Vagina (tissue), 2 donors: ENCODE measurements at places on chromosomes 1 and 21.

DNA sequence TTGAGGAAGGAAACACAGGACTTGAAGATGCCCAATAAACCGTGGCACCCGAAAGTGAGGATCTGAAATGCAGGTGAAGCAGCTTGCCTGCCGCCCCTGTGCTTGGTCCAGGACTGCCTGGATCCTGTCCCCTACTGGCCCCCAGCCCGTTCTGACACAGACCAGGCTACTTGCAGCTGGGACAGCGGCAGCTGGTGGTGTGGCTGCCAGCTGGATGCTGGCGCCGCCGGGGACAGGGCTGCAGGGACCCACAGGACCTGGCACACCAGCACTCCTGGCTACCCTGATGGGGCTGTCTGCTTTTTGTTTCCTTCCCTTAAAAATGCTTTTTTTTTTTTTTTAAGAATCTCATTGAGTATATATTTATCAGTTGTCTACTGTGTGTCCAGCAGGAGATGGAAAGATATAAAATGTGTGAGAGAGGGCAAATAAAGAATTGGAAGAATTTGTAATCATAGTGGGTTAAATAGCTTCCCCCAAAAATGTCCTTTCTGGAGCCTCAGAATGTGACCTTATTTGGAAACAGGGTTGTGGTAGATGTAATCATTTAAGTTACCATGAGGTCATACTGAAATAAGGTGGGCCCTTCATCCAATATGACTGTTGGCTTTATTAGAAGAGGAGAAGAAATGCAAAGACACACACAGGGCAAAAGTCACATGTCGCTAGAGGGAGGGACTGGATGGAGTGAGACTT is 165.6 kb downstream of the DSCAM start:
- DNase-seq: no peak

DNA sequence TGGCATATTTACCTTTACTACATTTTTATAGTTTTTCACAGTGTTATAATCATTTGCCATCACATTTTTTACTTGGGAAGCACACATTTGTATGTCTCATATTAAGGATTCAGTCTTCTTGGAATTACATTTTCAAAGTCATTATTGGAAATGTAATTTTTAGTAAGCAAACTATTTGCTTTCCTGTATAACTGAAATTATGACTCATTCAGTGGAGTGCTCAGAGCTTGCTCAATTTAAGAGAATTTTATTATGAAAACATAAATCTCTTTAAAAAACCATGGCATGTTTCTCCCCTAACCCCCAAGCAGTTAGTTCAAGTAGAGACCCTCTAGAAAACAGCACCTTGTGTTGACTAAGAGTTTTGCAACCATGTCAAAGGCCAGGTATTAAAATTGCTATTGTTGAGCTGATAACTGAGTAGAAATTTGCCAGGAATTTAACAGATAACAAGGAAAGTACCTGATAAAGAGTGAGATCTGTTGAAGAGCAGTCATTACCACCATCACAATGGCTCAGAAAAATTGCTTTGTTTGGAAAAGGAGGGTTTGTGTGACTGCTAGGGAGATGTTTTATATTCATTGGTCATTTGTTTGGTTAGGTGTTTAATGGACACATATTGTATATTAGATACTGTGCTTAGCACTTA is 105.9 kb downstream of the KCNK2 start:
- no peak for DNase-seq

- no peak for DNase-seq
Observed at GRCh38 chr1:232421143-232421796, 208.7 kb downstream of the SIPA1L2 start.

DNA sequence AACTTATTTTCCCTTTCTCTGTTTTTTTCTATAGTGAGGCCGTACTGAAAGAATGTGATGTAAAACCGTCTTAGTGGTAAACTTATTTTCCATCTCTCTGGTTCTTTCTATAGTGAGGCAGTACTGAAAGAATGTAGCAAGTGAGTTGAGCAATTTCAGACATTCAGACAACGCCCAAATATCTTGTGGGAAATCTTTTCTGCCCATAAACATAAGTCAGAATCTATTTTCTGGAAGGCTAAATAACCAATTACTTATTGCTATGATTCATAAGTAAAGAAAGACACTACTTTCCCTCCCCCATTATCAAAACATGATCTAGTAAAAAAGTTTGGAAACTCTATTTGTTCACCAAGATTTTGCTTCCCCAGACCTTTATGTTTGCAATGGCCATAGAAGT is 18.8 kb upstream of the SCCPDH start:
- no peak for DNase-seq

DNA sequence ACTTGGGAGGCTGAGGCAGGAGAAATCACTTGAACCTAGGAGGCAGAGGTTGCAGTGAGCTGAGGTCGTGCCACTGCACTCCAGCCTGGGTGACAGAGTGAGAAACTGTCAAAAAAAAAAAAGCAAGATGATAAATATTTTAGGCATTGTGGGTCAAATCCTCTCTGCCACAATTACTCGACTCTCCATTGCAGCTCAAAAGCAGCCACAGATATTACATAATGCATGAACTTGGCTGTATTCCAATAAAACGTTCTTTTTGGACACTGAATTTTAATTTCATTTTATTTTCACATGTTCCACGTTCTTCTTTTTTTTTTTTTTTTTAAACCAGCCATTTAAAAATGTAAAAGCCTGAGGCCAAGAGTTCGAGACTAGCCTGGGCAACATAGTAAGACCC is 69.4 kb downstream of the TCP10L start:
- no peak for DNase-seq

DNA sequence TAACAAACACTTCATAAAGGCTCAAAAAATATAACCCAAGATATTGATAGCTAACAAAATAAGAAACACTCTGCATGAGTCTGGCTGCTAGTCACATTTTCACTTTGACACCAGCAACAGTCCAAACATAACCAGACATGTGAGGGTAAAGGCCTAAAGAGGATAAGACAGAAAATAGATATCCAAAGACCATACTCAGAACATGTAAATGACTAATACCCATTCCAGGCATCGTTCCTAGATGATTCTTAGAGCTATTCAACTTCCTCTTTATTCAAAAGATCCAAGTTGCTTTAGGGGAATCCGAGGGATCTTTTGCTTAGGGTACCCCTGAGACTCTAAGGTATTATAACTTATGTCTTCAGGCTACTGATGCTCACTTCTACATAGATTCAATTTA is 5.1 kb downstream of the COL24A1 start:
- DNase-seq: no peak

DNA sequence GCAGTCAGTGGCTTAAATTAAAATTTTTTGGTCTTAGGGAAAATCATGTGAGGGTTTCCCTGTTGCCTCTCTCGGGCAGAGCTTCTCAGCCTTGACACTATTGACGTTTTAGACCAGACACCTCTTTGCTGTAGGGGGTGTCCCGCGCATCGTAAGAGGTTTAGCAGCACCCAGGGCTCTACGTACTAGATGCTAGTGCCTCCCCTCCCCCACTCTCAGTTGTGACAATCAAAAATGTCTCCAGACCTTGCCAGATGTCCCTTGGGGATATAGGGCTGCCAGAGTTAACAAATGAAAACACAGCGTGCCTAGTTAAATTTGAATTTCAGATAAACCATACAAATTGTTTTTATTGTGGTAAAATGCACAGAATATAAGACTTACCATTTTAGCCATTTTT is 293.3 kb downstream of the DISC1 start:
- DNase-seq: no peak

- no peak for DNase-seq
Observed at GRCh38 chr1:88883156-88883555, 8.2 kb downstream of the GTF2B start.

DNA sequence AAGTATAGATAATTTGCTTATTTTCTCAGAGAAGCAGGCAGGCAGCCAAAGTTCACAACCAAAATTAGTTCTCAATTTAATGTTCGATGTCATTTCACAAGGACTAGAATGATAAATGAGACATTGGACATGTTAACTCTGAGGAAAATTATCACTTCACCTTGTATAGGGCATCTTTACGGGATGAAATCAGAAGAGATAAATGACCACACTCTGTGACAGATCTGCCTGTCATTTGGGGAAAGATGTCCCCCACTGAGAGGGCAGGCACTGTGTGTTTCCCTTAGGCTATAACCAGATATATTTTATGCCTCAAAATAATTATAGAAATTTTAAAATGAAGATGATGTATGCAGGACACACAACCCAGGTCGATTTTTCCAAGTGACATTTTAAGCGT is 642.9 kb downstream of the BRINP3 start:
- DNase-seq: no peak

DNA sequence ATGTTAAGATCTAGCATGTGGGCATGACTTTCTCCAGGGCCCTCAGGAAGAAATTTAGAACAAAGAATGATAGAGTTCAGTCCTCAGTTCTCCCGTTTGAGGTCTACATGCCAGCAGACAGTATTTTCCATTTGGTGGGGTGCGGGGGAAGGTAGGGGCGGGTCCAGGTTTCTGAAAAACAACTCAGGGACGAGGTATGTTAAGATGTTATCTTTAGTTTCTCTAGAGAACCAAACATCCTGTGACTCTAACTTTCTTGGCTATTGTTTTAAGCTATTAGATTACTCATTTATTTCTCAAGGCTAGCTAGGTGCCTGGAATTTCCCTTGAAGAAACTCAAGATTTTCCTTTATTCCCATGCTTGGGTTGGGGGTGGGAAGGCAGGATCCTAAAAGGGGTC is 42.3 kb upstream of the SYT14 start:
- DNase-seq: no peak

GRCh38 chr1:119209596-119210295 is 69.3 kb upstream of the WARS2 start:
- DNase-seq: no peak

DNA sequence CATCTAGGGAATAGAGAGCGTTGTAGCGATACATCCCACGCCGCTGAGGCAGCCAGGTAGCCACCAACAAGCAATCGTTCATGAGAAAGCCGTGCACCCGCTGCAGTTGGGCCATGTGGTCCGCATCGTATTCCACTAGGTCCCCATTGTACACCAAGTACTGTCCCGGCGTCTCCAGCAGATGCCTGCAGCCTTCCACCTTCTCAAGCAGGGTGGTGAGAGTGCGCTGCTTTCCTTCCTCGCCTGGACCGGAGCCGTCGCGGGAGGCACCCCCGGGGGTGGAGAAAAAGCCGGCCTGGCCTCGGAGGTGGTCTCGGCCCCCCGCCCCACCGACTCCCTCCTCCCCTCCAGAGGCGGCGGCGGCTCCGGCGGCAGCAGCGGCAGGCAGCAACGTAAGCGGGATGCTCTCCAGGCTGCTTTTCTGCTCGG is 595 bp downstream of the EXOC8 start:
- DNase-seq: no peak

GRCh38 chr1:34924759-34925555 is 4.5 kb downstream of the DLGAP3 start:
- DNase-seq: peak; percentile 65

GRCh38 chr1:184164536-184164935 is 113.0 kb downstream of the TSEN15 start:
- no peak for DNase-seq

DNA sequence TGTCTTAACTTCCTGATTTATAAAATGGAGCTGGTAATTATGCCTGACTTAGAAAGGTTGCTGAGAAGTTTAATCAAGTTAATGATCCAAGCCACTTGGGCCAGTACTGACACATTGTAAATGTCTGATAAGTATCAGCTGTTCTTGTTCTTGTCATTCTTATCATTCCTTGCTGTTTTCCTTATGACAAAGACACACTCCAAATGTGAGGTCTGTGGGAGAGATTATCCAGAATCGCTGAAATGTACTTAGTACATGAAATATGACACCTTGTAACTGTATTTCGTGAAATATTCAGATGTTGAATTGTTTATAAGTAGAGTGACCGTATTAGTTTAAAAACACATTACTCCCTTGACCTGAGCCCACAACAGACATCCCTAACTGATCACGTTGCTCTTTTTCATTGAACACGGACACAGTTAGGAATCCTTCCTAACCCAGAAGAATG is 6.1 kb downstream of the AADACL4 start:
- no peak for DNase-seq

DNA sequence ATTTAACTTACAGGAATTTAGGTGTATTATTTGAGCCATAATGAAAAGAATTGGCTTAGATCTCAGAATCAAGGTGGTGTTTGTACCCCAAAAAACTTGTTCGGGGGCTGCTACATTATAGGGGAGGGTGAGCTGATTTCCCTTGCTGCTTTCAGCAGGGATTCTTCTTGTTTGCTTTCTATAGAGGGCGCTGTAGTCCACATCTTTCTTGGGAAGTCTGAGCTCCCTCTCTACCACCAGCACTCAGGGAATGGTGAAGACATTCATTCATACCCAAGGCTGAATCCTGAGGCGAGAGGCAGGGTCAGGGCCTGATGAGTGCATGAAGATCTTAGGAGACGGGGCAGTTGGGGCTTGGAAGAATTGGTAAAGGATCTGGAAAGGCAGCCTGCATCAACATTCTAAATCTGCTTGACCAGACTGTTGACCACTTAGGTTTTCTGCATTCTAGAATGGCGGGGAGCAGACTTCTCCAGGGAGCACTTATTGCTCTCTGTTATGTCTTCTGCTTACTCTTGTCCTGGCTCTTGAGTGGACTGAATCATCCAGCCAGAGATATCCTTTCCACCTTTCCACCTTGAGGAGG is 18.9 kb downstream of the SPATA46 start:
- DNase-seq: no peak

- no peak for DNase-seq
Observed at GRCh38 chr1:82788660-82789059, 987.9 kb downstream of the ADGRL2 start.

DNA sequence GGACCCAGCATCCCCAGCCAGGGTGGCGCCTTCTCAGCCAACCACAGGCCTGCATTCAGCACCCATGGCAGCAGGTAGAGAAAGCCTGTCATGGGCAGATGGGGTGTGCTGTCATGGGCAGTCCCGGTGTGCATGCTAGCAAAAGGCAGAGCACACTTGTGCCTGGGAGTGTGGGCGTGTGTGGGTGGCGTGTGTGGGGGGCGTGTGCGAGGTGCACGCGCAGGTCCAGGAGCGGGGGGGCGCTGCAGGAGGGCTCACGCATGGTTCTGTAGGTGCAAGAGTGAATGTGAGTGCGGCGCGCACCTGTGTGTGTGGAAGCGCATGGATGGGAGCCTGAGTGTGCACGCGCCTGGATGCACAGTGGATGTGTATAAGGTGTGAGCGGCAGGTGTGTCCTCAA is 137.2 kb downstream of the CASZ1 start:
- no peak for DNase-seq

- no peak for DNase-seq
Observed at GRCh38 chr1:41394959-41395956, 34.0 kb downstream of the FOXO6 start.

- DNase-seq: no peak
Observed at GRCh38 chr21:16811011-16811410, 701.8 kb upstream of the CXADR start.

DNA sequence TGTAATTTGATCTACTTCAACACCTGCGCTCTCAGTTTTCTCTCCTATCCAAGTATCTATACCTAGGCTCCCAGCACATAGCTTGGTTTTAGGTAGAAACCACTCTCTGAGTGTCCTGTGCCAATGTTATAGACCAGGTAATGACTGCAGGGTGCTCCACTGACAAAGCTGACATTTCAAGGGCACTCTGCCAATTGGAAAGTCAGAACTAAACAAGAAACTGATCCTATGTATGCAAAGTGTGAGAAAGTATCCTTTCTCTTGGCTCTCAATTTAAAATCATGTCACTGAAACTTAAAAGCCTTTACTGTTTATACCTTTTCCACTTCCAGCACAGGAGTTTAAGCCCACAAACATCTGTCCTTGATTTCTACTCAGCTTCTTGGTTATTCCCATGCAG is 45.0 kb upstream of the AIM2 start:
- no peak for DNase-seq
